ENCODE measurements at places on chromosomes 7 and 10.
A peak's percentile ranks its signal among the peaks of the same experiment; 100 is the strongest.

DNA sequence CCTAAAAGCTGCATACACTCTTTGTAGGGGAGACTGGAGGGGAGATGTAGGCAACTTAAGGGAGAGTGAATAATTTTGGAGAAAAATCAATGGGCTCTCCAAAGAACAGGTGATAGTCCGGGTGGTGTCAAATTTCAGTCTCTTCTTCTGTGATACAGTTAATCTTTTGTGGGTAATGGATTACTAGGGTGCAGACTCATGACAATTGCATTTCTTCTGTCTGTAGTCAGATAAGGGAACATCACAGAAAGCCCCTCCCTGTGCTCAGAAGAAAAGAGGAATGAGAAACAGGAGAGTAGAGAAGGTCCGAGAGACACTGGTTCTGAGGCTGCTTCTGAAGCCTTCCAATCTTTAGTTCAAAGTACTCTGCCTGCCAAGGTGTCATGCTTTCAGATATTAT is 1140.7 kb upstream of the LRRN3 start:
- no peak for DNase-seq

DNA sequence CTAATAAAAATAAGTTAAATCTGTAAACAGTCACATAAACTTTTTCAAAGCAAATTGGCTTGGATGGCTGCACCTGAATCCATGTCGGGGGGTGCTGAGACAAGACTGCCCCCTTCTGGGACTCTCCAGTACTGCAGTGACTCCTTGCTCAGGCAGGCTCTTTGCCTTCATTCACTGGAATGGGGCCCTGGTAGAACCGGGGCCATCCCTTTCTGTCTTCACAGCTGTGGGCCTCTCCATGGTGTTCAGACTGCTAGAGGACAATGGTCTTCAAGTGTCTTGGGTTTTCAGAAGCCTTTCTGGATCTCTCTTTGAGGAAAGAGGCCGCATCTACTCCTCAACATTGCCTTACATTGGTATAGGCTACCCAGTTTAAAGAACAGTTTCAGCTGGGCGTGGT is 16.1 kb upstream of the IMPDH1 start:
- peak; percentile 39 for DNase-seq

- no peak for DNase-seq
These were observed 984 bp upstream of the IKZF1 start for GRCh38 chr7:50303335-50304128.

- DNase-seq: no peak
These were observed 64.6 kb upstream of the CALN1 start for GRCh38 chr7:72476608-72477305.

DNA sequence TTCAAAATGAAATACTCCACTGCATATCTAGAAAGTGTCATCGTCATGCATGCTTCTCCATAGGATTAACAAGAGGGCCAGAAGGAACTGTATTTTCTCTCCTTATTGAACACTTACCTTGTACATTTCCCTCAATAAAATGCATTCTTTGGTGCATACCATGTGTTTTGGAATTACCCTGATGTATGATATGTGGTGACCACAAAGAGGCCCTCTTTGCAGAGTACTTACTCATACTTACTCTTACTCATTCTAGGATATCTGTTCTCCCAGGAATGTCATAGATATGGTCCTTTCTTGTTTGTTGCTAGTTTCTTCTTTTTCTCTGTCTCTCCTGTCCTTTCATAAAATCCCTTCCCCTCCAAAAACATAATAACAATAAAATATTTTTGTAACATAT is 1087.1 kb upstream of the POT1 start:
- no peak for DNase-seq

DNA sequence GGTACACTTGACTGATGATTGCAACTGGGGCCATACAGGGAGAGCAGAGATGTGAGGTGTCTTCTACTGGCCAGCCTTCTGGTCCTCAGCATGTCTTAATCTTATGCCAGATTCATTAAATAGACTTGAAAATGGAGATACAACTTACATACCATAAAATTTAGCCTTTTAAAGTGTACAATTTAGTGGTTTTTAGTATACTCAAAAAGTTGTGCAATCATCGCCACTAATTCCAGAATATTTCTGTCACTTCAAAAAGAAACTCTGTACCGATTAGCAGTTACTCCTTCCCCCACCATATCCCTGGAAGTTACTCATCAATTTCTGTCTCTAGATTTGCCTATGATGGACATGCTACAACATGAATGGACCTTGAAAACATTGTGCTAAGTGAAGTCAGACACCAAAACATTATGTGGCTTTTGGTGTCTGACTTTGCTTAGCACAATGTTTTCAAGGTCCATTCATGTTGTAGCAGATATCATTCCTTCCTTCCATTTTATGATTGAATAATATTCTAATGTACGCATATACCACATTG is 53.0 kb downstream of the SH2D4B start:
- no peak for DNase-seq

GRCh38 chr7:111092406-111093236 is 1.7 kb downstream of the LRRN3 start:
- no peak for DNase-seq

GRCh38 chr7:11436773-11437524 is 395.0 kb downstream of the THSD7A start:
- DNase-seq: no peak

DNA sequence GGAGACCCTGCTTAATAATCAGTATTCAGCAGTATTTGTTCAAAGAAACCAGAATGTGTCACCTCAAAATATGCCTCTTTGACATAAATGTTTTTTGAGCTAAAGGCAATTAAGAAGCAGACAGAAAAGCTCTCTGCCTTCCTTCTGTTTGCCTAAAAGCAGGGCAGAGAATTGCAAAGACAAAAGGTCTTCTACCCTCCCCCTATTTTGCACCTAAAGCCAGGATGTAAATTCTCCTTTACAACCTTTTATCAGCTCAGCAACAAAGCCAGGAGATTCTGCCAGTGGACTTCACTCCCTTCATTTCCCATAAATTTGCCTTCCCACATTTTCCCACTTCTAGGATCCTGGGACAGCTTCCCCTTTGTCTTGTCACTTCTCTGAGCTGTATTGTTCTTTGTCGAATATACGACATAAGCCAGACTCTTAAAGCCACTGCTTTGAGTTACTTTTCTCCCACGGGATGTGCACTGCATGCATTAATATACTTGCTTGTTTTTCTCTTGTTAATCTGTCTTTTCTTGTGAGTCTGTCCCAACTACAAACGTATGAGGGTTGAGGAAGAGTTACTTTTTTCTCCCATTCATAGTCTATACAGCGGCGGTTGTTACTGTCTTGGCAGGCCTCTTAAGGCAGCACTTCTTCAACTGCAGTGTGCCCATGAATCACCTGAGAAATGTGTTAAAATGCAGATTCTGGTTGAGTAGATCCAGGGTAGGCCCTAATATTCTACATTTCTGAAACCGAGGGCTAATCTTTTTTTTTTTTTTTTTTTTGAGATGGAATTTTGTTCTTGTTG is 48.2 kb downstream of the ST8SIA6 start:
- DNase-seq: no peak

DNA sequence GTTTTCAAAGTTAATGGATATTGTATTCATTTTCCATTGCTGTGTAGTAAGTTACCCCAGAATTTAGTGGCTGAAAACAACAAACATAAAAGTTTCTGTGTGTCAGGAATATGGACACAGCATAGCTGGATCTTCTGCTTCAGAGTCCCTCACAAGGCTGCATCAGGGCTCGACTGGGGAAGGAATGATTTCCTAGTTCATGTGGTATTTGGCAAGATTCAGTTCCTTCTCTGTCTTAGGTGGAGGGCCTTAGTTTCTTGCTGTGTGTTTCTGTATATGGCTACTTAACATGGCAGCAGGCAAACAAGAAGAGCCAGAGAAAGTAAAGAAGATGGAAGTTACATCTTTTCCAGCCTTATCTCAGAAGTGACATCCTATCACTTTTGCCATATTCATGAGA is 51.1 kb downstream of the TPST1 start:
- no peak for DNase-seq

DNA sequence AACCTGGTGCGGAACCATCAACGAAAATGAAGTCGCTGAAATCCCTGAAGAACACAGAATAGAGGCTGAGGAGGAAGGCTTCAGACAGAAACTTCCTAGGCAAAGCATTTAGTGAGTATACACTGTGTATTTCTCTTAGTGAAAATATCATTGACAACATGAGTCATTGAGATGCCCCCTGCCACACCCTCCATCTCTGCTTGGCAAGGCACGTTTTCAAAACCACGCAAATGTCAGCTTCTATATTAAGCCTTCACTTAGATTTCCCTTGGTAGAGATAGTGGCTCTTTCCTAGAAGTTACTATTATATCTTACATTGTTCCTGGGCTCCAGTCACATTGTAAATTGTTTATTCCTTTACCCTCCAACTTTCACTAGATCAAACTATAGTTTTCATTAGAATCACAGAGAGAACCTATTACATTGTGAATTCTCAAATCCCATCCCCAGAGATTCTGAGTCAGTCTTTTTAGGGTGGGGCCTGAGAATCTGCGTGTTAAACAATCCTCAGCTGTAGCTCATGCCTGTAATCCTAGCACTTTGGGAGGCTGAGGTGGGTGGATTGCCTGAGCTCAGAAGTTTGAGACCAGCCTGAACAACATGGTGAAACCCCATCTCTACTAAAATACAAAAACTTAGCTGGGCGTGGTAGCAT is 4.6 kb upstream of the SKAP2 start:
- no peak for DNase-seq

DNA sequence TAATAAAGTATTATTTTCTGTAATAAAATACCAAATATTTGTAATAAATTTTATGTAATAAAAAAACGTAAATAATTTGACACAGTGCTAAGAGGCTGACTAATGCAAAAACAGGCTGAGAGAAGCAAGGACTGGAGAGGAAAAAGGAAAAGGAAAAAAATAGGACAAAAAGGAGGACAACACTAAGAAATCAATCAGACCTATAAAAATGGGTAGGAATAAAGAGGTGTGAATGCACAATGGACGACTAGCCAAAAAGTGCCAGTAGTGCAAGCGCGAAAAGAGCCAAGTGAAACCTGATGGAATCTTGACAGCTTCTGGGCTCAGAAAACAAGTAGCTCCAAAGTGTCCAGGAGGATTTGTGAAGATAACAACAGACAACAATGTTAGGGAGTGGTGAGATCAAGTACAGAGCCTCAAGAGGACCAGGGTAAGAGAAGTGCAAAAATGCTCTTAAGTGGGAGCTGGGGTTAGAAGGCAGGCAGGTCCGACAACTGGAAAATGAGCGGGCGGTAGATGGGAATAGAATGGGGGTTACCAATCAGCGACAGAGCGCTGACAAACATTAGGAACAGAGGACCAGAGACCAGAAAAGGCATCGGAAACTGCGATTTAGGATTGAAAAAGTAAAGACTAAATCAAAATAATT is 1.2 kb downstream of the BRAF start:
- DNase-seq: no peak

DNA sequence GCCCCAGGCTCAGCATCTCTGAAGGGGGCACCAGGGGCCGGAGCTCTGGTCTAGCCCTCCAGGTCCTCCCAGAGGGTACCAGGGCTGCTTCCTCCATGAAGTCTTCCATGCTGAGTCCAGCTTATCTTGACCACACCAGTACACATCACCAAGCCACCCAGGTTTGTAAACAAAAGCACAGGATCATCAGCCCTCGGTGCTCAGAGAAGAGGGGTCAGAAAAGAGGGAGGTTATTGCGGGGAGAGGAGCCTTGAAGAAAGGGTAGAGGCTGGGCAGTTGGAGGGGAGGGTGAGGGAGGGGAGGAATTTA is 23.9 kb downstream of the AQP1 start:
- DNase-seq: no peak

All from stimulated activated CD8-positive, alpha-beta memory T cell treated with anti-CD3 and anti-CD28 coated beads, Interleukin-7, amount 100 ng/mL, for 4 hours (primary cell).